ENCODE measurements at places on chromosomes 7 and 10.

- DNase-seq, result no peak
Observed at GRCh38 chr10:49078433-49078832, 36.9 kb downstream of the VSTM4 start.

GRCh38 chr7:155584763-155585531 is 38.6 kb upstream of the CNPY1 start:
- DNase-seq, result no peak

DNA sequence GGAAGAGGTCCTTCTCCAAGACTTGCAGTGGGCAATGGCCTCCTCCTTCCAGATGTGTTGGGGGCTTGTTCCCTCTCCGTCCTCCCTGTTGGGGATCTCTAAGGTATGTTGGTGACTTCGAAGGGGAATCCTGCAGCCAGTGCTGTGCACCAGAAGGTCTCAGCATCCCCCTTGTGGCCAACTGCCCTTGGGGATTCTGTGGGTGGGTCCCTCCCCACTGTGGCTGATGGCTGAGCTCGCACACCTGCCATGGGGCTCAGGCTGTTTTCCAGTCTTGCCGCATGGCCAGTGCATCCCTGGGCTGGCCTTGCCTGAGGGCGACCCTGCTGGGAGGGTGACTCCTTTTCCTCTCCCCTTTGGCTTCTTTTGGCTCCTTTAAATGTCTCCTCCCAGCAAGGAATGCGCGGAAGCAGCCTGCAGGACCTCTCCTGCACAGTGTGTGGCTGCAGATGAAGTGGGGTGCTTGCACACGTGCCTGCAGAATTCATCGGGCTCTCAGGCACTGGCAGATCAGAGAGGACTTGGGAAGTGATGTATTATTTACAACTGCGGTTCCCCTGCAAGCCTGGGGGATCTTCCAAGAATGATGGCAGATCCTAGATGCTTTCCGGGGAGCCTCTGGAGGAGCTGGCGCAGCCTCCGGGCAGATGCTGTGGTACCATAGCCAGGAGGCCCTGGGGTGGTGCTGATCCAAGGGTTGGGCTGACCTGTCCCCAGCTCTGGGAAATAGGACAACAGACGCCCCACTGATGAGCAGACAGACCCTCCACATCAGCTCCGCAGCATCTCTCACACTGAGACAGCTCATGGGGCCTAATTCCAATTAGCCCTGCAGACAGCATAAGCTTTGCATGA is 410.0 kb downstream of the TCERG1L start:
- DNase-seq, result no peak

DNA sequence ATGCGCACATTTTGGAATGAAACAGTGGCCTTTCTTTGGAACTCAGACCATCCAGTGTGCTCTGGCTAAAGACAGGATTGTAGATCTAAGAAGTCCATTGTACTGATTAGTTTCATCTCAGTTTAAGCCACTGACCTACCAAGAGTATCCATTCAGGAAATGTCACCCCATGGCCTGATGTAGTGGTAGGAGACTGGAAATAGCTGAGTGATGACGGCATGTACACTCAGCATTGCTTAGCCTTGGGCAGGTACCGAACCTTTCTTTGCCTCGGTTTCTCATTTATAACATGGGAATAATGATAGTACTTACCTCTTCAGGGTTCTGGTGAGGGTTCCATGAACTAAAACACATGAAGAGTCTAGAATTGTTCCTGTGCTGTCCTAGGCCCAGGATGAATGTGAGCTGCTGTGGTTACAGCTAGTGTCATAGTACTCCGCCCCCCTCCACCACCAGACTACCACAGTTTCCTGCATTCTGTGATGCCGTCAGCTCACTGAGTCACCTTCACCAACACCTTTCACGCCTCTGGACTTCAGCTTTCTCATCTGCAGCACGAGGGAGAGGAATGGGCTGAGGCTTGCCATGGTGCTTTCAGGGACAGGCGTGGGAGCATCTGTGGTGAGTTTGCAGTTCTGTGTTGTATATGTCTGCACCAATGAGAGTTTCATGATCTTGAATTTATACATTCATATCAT is 484.0 kb upstream of the GALNT17 start:
- peak; percentile 84 for DNase-seq

DNA sequence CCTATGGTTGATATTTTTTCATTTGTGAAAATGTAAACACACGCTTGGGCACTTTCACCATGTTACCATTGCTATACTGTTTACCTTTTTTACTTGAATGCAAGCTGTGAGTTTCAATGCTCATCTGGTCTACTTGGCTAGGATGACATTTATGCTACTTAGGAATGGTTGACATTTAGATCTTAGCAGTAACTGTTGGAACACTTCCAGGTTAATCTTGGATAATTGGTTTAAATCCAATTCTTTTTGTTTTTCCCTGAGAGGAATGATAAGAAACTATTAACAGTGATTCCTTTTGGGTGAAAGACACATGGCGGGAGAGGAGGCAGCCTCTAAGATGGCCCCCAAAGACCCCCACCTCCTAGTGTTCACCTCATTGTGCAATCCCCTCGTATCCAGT is 51.4 kb upstream of the AMPH start:
- DNase-seq, result no peak

GRCh38 chr10:119370111-119370741 is 162.9 kb downstream of the GRK5 start:
- DNase-seq, result no peak

GRCh38 chr7:28458732-28459131 is 46.4 kb downstream of the CREB5 start:
- DNase-seq, result no peak

GRCh38 chr7:61576-62360 is 130.6 kb upstream of the FAM20C start:
- DNase-seq, result no peak

GRCh38 chr10:79316671-79317431 is 30.4 kb upstream of the PPIF start:
- DNase-seq, result peak; percentile 57

DNA sequence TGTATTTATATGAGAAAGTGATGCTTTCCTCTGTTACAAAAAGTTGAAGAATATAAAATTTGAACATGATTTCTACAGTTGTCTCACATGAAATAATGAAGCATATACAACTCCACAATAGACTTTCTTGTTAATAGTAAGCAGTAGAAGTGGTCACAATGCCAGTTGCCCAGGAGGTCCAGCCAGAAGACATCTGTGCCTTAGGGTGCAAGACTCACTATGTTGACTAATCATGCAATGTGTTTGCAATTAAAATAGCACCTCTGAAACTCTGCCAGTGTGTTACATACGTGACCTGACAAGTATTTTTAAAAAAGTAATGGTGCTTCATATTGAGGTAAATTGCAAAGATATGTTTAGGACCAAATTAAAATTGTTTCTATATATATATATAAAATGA is 547.2 kb downstream of the ETV1 start:
- DNase-seq, result no peak

- DNase-seq, result no peak
Observed at GRCh38 chr10:98673171-98673782, 226.5 kb upstream of the HPS1 start.

DNA sequence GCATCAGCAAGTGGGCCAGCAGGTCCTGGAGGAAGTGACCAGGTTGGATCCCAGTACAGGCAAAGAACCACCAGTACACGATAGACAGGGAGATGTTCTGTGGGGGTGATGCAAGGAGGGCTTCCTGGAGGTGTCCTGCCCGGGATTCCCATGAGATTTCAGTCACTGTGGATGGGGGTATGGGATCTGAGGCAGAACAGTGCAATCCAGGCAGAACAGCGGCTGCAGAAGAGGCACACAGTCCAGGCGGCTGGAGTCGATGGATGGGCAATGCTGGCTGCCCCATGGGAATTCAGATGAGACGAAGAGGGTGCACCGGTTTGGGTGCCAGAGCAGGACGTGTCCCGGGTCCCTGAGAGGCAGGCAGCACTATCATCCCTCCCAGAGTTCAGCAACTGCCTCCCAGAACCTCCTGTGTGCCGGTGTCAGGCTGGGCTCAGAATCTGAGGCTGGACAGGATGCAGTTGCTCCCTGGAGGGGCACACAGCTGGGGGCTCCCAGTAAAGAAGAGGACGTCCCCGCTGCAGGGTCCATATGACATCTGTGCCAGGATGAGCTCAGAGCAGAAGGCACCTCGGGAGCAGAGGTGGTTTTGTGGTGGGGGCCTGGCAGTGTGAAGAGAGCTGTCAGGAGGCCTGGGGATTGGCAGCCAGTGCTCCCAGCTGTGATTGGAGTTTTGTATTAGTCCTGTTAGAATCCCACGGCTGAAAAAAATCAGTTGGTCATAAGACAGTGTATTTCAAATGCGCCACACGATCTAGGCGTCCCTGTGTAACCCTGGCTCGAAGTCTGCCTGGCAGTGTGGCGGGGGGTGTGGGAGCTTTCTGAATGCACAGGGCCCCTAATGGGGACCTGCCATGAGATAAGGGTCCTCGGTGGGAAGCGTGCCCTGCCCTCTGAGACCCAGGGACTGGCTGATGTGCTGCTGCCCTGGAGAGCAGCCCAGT is 3.2 kb downstream of the KNDC1 start:
- no peak for DNase-seq

DNA sequence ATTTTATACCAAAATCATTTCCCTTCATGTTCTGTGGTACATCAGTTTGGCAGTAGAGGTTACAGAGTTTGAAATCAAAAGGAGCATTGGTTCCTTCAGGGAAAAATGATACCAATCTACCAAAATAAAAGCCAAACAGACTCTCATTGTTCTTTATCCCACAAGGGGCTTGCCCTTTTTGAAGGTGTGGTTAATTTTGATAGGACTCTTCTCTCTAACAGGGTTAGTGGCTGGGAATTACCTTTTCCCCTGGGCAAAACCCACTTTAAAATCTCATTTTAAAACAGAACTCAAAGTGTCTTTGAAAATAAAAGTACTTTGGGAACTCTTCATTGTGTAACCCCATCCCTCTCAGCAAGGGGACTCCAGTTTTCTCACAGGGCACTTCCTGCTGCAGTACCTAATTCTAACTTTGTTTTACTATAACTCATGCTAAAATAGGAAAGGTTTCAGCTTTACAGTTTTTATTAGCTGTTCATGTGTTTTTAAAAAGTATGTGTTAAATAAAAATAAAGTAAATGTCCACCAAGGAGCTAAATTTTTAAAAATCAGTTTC is 30.6 kb downstream of the SMNDC1 start:
- no peak for DNase-seq

- no peak for DNase-seq
Observed at GRCh38 chr10:11022213-11022612, 4.5 kb downstream of the CELF2 start.

DNA sequence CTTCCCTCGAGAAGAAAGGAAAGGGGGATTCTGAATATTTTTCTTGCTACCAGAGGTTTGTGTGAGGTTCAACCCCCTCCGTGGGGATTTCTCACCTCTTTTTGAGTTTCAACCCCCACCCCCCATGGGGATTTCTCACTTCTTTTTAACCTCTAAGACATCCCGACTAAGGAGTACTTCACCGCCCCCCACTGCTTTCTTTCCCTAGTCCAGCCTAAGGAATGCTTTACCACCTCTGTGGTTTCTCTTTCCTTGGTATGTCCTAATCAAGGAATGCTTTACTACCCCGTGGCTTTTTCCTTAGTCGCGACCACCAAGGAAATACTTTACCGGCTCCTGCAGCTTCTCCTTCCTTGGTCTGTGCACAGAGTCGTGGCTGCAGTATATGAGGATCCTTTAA is 149.4 kb downstream of the LYZL1 start:
- no peak for DNase-seq

GRCh38 chr7:14582010-14582409 is 320.5 kb downstream of the DGKB start:
- DNase-seq, result no peak

- DNase-seq, result no peak
Observed at GRCh38 chr10:13904064-13904463, 317.3 kb downstream of the PRPF18 start.

DNA sequence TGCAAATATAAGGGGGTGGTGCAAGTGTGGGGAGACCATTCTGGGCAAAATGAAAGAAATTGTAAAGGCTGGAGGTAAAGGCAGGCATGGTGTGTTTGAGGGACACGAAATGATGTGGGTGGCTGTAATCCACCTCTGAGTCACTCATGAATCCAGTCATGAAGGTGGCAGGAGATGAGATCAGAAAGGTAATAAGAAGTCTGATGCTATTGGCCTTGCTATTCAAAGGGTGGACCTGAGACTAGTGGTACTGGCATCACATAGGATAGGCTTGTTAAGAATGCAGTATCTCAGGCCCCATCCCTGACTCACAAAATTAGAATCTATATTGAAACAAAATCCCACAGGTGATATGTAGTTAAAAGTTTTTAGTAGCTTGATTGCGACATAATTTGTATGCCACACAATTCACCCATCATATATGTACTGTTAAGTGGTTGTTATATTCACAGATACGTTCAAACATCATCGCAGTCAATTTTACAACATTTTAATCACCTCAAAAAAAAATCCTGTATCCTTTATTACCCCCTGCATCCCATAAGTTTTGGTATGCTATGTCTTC is 85.6 kb downstream of the ST8SIA6 start:
- no peak for DNase-seq

- DNase-seq, result no peak
Observed at GRCh38 chr7:121023683-121024511, 35.4 kb downstream of the CPED1 start.

GRCh38 chr10:62618576-62619412 is 185.7 kb upstream of the ADO start:
- DNase-seq, result no peak

- DNase-seq, result no peak
Observed at GRCh38 chr10:80122746-80123145, 9.8 kb upstream of the PLAC9 start.

DNA sequence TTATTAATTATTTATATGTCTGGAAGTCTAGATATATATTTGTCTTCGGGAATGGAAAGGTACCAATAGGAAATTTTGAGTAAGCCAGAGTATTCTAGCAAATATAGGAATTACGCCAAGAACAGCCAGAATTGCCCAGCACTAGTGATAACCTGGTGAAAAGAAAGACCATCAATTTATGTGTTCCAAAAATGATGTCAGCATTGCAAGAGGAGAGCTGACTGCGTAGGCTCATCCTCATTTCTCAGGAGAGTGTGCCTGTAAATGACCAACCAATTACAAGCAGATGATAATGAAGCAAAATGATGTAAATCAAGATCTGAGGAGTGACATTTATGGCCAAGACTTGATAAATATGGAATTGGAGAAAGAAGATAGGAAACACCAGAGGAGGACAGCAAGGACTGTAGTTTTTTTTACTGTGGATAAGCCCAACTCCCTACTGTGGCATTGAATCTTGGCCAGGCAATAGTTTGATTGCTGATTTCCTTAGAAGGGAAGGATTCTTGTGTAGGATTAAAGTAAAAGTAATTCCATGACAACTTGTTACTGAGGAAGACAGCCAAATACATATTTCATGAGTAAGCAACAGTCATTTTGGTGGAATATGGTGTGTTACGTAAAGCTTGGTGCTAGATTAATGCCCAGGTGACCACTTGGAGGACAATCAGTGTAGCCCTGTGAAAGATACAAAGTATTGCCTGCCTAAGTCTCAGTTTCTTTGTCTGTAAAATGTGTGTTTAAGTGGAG is 590.8 kb downstream of the AUTS2 start:
- no peak for DNase-seq

DNA sequence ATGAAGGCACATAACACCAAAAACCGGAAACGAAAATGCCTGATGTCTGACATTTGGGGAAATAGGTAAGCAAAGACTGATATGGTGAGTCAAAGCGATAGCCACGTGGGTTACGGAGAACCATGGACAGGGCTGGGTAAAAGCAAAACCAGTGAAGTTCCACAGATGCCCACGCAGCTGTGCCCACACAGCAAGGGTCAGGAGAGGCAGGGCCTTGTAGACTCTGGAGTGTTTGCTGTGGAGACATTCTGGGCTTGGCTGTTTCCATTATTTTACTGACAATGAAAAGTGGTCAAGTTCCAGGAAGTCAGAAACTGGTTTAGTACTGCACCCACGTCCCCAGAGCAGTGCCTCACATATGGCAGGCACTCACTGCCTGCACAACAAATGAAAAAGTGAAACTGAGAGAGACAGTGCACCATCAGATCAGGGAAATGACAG is 148.7 kb downstream of the ZMYND11 start:
- no peak for DNase-seq
